Iris pigment epithelial cell (primary cell): ENCODE measurements at places on chromosomes 2 and 18.
A peak's percentile ranks its signal among the peaks of the same experiment; 100 is the strongest.

DNA sequence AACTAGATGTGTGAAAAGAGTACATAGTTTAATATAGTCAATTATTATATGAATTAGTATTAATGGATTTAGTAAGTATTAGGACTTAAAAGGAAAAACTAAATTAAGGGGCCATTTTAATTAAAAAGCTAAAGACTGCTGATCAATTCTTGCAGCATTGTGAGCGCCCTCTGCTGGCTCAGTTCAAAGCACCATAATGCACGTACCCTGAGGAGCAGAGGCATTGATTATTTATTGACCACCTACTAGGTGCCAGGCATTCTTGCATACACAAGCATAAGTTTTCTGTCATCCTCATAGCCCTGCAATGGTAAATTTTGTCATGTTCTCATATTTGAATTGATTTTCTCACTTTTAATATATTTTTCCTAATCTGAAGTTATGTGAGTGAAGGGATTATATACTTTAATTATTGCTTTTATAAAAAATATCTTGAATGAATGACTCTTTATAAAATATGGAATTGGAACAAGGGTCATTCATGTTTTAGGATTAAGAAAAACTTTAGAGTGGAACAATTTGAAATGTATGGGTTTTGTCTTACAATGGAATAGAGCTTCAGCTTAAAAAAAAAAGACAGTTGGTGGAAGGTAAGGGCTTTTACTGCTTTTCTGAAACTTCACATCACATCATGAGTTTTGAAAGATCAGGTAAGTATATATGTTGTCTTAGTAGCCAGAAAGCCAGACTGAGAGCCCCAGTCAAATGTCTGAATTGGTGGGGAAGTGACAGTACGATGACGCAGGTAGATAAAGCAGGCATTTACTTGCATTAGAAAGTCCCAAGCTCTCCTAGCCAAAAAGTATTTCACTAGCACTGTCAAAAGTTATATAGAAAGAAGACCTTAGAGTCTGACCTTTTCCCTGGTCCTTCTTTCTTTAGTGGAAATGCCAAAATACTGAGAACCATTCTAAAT lies 9.7 kb downstream of the ITGA4 start:
- peak; percentile 74 for DNase-seq

- DNase-seq = no peak
Measured at GRCh38 chr2:216002101-216002678, 11.2 kb downstream of the MREG start.

- peak; percentile 42 for DNase-seq
Measured at GRCh38 chr2:132374551-132374950, 42.1 kb upstream of the GPR39 start.

- no peak for DNase-seq
Measured at GRCh38 chr2:152823905-152824304, 105.5 kb downstream of the ARL6IP6 start.

GRCh38 chr2:6951046-6951445 lies 33.8 kb downstream of the RNF144A start:
- DNase-seq = no peak

DNA sequence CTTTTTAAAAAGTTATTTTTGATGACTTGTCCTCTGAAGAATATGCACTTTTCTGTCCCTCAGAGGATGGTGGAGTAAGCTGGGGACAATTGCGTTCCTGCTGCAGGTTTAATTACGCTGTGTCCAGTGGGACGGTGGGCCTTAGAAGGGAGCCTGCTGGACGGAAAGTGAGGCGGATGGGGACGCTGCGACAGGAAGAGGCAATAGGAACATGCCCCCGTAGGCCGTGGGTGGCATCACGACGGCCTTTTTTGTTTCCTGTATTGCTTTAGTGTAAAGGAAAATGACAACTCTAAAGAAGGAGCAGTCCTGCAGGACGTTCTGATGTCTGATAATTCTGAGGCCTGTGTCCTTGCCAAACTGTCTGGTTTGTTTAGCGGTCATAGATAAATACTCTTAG lies 121.6 kb downstream of the NFATC1 start:
- no peak for DNase-seq

DNA sequence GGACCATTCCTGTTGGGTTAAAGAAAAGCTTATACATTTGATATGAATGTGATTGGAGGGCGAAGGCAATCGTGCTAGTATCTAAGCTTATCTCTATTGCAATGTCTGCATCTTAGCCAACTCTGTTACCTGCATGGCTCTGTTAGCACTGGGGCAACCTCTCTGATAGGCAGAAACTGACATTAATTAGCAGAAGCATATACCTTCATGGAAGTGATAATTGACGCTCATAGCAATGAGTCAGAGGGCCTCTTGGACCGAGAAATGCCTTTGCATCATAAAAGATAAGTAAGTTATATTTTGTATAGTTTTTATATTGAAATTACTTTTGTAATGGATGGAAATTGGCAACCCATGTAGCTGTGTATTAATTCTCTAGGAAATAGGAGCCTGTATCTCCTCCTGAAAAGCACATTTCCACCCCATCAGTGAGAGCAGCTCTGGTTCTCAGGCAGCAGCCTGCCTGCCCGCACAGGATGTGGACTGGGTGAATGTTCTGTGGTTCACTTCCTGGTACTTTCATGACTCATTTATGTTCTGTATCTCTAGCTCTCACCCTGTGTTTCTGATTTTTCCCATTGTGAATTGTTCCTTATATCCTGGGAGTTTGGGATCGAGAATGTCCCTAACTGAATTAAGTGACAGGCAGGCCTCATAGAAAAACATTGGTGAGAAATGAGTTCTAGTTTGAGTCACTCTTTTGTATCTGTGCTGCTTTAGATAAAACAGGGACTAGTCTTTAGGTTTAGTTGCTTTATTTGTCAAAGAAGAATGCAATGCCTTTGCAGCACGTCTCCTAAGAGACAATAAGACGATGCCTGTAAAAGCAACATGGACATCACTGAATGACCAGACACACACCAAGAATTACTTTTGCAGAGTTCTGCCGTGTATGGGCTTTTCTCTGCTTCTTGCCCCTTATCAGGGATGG lies 344.9 kb downstream of the DCDC2C start:
- peak; percentile 7 for DNase-seq

DNA sequence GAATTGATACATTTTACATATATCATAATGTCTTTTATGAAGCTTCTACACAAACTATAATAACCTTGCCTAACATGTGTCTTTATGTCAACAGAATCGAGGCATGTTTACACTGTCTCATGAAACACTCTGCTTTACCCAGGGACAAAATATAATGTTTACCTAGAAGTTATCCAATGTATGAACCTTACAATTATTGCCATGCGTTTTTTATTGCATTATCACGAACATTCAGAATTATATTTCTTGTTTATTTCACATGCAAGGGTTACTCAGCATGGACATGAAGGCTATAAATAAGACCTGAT lies 19.8 kb downstream of the LONRF2 start:
- DNase-seq = no peak

DNA sequence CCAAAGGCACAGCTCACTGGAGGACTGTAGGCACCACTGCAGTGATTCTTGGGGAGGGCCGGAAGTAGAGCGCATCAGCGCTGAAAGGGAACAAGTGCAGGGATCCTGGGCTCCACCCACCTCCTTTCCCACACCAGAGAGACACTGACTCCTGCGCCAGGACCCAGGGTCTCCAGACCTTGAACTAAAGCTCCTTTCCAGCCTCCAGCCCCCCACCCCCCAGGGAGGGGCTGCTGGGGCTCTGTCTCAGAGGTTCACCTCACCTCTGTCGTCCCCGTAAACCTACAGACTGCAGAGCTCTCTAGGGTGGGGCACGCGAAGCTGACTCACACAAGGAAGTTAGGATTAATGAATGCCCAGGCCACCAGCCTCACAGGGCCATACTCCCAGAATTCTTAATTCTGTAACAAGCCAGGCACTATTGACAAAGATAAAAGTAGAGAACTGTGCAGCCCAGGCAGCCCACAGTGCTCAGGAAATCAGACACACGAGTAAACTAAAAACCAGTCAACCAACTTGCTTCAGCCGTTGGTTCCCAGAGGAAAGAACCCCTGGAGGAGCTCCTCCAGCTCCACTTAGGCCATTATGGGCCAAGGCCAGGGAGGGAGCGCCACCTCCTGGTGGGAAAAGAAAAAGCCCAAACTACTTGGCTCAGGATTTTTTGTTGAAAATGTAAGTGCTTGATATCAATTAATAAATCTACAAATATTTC lies 45.1 kb upstream of the ACAA2 start:
- DNase-seq = peak; percentile 73

- no peak for DNase-seq
Measured at GRCh38 chr2:215941726-215942125, 71.6 kb downstream of the MREG start.

DNA sequence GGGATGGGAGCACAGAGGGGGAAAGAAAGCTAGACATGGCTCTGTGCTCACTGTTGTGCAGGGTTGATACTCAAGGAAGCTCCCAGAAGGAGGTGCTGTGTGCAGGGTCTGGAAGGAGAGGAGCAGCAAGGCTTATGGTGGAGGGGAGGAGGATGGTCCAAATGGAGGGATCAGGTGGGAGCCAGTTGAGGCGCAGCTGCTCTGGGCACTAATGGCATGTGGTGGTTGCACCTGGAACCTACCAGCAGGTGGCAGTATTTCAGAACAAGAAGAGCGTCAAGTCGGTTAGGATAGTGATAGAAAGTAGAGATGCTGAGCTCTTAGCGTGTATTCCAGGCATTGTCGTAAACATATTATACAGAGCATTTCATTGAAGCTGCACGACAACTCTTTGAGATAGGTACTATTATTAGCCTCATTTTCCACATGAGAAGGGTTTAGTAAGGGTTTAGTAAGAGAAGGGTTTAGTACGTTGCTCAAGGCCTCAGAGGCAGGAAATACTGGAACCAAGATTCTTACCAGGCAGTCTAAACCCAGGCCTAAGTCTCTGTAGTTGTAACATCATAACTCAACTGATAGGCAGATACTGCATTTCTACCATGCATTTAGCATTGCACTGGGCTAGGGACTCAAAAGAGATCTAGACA lies 223.7 kb downstream of the CYP26B1 start:
- DNase-seq = peak; percentile 66

- DNase-seq = peak; percentile 98
Measured at GRCh38 chr2:203782262-203782976, 76.0 kb downstream of the CD28 start.

- DNase-seq = no peak
Measured at GRCh38 chr2:120265006-120265405, 12.4 kb downstream of the RALB start.

DNA sequence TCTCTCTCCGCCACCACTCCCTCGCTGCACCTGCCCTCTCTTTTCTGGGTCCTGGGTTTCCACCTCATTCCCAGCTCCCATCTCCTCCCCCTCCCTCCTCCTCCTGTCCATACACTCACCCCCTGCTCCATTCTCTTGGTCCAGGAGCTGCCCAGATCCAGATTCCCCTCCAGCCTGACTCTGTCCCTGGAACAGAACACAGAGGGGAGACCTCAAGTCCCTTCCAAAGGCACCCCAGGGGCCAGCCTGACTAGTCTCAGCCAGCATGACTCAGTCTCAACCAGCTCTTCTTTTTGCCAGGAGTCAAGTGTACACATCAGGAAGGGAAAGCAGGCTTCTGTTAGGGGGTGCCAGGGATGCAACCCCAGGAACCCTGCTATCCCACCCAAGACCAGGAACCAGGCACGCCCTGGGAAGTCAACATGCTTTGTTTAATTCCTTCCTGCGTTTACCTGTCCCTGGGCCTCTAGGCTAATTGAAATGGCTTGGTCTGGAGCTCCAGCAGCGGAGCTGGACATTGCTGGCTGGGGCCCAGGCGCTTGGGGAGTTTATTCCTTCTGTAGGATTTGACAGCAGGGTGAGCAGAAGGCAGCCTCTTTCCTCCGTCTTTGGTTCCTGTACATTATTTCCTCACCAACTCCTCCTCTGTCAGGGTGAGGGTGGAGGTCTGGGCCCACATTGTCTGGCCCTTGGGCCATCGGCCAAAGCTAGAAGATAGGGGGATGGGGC lies 28.4 kb upstream of the SELENOI start:
- peak; percentile 16 for DNase-seq

- no peak for DNase-seq
Measured at GRCh38 chr18:75612456-75612855, 185.0 kb upstream of the SMIM21 start.

- peak; percentile 48 for DNase-seq
Measured at GRCh38 chr2:238434846-238435751, 8.4 kb downstream of the ASB1 start.

DNA sequence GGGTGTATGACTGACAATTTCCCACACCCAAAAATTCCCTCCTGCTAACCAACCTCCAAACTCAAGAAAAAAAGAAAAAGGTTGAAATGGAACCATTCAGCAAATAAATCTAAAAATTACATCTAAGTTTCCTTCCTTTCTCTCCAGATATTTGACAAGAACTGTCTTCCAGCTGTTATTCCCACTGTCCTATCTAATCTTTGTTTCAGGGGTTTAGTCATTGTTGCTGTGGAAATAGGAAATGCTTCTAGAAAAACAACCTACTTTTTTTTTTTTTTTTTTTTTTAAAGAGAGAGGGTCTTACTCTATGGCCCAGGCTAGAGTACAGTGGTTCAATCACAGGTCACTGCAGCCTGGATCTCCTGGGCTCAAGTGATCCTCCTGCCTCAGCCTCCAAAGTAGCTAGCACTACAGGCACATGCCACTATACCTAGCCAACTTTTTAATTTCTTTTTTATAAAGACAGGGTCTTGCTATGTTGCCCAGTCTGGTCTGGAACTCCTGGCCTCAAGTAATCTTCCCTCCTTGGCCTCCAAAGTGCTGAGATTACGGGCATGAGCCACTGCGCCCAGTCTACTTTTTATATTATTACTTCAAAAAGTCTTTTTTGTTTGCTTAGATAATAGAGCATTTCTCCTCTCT lies 88.1 kb downstream of the ITSN2 start:
- no peak for DNase-seq

DNA sequence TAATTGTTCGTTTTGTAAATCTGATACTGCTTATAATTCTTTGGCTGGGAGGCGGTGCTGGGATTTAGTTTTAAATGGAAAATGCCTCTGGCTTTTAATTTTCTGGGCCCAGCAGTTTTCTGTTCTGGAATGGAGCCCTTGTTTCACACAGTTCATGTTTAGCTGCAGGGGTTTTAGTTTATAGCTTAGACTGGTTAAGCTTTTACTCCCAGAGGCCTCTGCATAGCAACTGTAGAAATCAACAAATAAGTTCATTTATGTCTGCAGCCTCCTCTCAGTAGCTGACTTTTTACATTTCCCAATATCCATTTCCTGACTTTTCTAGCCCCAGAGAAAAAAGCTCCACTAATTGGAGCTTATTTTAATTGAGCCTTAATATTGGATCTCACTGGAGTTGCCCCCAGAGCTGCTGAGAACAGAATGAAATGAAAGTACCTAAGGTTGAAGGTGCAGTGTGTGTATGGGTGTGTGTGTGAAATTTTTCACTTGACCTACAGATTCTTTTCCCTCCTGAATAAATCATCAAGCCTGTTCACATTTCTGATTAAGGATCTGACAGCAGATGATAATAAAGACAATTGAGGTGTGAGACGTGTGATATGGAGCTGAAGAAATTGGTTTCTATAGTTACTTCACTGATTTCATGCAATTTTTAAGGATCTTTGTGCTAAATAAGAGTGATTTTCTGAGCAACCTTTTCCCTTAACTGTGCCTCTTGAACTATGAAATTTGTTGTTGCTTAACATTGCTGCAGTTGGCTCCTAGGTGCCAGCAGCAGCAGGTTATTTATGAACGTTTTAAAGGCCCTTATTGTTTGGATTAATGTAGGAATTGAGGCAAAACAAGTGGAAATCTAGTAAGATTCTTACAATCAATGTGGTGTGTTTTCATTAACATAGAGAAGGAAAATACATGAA lies 109.6 kb downstream of the TAF4B start:
- DNase-seq = peak; percentile 4
